Stimulated activated CD8-positive, alpha-beta memory T cell treated with anti-CD3 and anti-CD28 coated beads, Interleukin-7, amount 100 ng/mL, for 1 hour (primary cell): ENCODE measurements at places on chromosomes 7 and 10.

DNA sequence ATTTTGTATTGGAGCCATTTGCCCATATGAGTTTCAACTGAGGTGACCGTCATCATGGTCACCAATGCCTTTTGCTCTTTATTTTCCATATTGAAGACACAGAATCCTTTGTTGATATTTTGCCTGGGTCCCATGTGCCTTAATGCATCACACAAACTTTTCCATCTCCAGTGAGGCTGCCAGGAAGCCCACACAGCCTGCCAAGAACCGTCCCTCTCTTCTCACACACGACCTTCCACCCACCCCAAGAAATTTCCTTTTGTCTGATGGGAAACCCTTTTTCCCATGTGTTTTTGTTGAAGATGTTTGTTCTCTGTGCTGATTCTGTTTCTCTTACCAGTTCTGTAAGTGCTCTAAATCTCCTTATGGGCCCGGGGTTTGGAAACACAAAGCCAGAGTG lies 168.9 kb downstream of the CSTF2T start:
- DNase-seq, result no peak

DNA sequence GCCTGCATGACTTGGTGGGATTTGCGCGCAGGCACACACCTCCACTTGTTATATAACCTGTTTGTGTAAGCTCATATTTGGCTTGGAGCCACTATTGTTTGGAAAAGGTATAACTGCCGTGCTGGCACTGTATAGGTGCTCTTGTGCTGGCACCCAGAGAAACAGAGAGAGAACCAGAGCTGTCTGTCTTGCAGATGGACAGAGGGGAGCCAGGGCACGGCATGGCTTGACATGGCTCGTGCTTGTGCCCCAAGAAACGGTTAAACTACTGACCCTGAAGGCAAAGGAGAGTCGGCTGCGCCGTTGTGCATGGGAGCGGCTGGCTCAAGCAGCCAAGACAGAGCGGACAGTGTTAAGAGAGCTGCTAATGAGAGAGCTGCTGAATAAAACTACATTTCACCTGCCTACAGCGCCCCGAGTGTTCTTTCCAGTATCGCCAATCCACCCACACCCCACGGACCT lies 23.2 kb downstream of the RAPGEF5 start:
- DNase-seq, result no peak

DNA sequence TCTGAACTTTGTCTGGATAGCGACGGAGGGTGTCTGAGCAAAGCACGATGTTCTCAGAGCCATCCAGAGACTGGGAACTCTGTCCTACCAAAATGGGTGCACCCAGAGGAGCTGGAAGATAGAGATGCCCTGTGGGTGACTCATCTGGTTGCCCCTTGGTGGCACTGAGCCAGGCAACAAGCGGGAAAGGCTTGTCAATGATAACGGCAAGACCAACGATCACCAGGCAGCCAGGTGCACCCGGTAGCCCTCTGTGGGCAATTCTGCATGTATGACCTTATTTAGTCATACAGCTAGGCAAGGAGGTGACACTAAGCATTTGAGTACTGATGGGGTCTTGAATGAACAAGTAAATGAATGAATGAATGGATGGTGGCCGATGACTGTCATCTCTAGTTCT lies 2.8 kb upstream of the ELN start:
- no peak for DNase-seq

GRCh38 chr7:50304129-50304910 lies at the start of gene IKZF1:
Gene IKZF1 (plus strand): TSS chr7:50304716. CDS start chr7:50319062, 14,346 bp downstream.
- DNase-seq, result no peak

DNA sequence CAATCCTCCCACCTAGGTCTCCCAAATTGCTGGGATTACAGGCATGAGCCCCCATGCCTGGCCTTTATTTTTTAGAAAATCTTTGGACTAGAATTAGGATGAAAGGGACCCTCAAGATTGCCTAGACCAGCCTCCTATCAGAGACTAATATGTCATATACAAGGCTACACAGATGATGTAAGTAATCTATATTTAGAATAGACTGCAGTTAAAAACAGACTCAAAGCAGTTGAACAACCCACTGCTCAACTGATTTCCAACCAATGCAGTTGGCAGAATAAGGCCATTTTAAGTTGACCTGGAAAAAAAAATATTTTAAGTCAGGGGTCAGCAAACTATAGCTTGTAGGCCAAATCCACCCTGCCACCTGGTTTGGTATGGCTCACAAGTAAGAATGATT lies 27.7 kb downstream of the PSPH start:
- no peak for DNase-seq

- DNase-seq, result no peak
Measured at GRCh38 chr10:46052791-46053375, 6.8 kb upstream of the MSMB start.

DNA sequence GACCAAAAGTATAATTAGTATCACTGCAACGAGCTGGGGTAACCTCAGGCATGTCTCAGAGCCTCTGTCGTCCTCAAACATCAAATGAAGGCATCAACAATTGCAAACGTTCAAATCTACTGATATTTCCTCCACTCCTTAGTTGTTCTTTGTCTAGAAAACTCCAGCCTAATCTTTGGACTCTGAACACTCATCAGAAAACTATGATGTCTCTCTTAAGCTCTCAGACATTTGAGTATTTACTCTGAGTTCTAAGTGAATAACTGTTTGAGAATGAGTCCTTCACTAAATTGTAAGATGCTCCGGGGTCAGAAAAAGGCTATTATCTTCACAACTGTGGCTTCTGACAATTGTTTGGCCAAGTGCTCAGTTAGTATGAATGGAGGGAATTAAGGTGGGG lies 536.4 kb downstream of the NRG3 start:
- no peak for DNase-seq
